ENCODE measurements at places on chromosomes 16 and 17.

GRCh38 chr17:75723171-75723930 lies 2.1 kb downstream of the ITGB4 start:
- DNase-seq: no peak

- no peak for DNase-seq
Measured at GRCh38 chr17:4007346-4008081, 43.3 kb upstream of the ATP2A3 start.

- DNase-seq: no peak
Measured at GRCh38 chr17:41914358-41914766, 4.4 kb downstream of the ACLY start.

DNA sequence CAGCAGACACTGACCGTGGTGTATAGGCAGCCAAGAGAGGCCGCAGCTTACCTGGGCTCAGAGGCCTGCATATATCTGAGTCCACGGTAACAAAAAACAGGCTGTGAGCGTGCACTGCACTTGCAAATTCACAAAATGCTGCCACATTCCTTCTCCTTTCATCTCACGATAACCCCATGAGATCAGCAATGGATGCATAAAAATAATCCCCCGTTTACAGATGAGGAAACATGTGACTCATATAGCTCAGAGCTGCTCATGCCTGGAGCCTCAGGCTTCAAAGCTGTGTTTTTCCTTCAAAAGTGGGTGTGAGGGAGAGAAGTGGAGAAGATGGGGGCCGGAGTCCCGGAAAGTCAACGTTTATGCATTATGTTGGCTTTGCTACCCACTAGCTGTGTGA lies 118.3 kb upstream of the FOXF1 start:
- no peak for DNase-seq

DNA sequence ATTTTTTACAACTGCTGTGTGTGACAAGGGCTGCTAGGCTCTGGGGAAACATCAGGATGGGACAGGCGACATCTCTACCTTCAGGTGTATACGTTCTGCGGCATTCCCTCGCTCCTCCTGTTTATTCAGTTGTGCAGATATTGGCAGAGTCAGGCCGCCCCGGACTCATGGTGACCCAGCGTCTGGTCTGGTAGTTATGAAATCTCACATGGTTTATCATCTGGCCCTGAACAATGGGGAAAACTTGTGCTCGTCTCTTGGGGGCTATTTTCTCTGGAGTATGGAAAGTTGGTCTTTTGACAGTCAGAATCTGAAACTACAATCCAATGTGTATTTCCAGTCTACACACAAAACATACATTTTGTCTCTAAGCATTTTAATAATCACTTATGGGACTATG lies 3.3 kb downstream of the MARCHF10 start:
- no peak for DNase-seq

GRCh38 chr17:78769196-78769773 lies 12.8 kb downstream of the CYTH1 start:
- no peak for DNase-seq

DNA sequence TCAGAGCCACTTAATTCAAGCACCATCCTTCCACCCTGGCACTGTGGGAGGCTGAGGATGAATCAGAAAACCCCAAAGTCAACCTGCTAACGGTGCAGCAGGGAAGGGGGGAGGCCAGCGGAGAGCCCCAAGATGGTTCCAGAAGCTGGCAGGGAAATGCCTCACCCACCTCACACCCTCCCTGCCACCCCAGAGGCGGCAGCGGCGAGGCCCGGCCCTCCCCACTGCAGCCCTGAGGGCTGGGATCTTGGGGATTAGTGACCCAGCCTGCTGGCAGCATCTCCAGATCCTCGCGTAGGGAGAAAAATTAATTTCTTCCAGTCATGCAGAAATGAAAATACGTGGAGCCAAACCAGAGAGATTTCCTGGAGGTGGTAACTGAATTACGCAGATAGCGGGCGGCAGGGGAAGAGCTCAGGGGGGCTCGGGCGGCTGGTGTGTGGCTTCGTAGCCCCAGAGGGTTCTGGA lies 38.2 kb downstream of the CBFA2T3 start:
- no peak for DNase-seq

- no peak for DNase-seq
Measured at GRCh38 chr16:73058221-73058615, 10.3 kb upstream of the ZFHX3 start.

DNA sequence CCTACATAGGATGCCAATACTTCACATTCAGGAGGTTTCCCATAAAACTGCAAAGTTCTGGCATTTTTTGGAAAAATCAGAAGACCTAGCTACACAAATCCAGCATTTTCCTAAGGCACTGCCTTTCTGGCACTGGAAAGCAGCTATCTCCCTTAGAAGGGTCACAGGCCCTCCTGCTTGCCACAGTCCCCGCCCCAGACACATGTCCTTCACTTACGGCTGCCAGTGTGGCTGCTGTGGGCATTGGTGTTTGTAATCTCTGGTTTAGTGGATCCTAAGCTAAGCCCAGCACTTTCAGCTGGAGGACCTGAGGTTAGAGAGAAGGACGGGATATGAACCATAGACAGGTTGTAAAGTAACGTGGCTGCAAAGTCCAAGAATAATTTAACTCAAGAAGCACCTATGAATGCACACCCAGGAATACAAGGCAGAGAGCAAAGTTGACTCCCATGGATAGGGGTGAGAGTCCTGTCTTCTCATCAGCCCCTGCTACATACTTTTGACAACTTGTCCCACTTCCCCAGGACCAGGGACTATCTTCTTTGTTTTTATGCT lies 100.0 kb downstream of the XYLT1 start:
- no peak for DNase-seq

DNA sequence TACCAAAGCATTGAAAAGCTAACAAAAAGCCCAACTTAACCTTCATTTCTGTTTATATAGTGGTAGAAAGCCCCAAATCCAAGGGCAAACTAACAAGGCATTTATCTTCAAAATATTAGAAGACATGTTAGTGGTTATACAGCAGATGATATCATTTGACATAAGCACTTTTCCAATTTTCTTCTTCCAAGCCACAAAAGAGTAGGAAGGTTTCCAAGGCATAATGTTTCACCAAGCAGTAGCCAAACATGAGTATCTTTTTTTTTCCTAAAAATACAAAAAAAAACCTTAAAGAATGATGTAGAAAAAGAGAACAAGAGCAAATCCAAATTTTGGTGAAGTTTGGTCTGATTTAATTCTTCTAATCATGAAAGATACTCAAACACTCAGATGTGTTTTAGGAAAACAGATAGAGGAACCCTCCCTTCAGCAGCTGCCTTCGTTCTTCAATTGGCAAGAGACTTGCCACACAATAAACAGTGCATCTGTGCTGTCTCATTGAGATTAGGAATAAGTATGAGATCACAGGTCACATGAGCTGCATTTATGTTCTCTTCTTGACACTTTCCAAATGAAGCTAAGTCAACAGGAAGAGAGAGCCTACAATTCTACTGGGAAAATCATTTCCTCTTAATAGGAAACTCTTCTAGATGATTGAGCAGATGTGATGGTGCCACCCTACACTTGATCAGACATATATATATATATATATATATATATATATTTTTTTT lies 106.7 kb downstream of the TTC19 start:
- no peak for DNase-seq

GRCh38 chr17:32141679-32142037 lies 644 bp upstream of the RHOT1 start:
- no peak for DNase-seq

- no peak for DNase-seq
Measured at GRCh38 chr17:81027591-81028505, 7.1 kb upstream of the BAIAP2 start.

GRCh38 chr17:44200478-44201155 lies 933 bp upstream of the ATXN7L3 start:
- DNase-seq: no peak

DNA sequence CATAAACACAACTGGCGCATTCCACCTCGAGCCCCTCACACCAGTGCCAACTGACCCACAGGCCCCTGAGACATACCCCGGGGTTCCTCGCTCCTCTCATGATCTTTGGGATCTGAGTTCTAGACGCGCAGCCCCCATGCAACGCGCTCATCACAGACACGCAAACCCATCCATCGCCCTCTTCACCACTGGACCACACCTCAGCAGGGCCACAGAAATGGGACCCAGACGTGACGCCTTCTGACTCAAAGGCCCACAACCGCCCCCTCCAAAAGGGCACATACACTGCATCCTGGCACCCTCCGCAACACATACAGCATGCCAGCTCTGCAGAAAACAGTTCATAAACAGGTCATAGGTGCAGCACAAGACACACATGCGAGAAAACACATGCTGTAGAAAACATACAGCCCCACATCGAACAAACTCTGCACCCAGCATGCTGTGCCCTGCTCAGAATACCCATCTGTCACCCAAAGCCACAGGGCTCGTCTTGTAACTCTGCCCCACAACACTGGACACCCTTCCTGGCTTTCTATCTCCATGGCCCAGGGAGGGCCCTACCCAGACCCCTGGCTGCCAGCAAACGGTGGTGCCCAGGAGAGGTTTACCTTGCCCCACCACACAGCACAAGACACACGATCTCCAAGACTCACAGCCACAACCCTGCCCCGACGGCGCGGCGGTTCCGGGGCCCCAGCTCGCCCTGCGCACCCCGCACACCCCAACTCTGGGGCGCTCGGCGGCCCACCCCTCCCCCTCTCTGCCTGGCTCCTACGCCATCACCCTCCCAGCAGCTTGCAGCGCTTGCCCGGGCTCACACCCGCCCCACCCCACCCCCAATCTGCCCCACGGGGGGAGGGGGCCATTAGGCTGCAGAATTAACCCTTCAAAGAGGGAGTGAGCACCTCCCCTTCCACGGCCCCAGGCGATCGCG lies 887 bp downstream of the ZBTB4 start:
- DNase-seq: no peak

DNA sequence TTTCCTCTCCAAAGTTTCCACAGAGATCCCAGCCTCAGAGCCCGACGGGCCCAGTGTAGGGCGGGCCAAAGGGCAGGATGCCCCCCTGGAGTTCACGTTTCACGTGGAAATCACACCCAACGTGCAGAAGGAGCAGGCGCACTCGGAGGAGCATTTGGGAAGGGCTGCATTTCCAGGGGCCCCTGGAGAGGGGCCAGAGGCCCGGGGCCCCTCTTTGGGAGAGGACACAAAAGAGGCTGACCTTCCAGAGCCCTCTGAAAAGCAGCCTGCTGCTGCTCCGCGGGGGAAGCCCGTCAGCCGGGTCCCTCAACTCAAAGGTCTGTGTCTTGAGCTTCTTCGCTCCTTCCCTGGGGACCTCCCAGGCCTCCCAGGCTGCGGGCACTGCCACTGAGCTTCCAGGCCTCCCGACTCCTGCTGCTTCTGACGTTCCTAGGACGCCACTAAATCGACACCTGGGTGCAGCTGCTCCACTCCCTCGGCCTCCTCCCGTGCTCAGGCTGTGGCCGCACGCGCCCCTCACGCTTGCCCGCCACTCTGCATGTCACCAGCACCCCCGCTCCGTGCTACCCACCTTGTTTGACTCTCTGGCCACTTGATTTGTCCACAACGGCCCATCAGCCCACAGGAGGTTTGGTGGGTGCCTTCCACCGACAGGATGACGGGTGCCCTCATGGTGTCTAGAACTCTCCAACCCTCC lies 15.3 kb upstream of the STH start:
- no peak for DNase-seq

- DNase-seq: no peak
Measured at GRCh38 chr16:89187032-89187769, 13.1 kb downstream of the SLC22A31 start.

DNA sequence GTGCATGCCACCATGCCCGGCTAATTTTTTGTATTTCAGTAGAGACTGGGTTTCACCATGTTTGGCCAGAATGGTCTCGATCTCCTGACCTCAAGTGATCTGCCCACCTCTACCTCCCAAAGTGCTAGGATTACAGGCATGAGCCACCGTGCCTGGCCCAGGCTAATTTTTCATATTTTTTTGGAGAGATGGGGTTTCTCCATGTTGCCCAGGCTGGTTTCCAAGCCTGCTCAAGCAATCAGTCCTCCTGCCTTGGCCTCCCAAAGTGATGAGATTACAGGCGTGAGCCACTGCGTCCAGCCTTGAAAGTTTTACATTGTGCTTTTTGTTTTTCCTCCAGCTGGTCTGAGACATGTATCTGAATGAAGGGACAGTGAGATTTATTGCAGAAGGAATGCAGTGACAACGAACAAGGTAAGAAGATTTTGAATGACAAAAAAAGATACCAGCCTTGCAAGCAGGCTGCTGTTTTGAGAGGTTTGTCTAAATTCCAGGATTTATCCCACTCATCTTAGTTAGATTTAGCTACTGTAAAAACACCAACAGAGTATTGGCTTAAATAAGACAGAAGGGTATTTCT lies 3.4 kb upstream of the ENGASE start:
- DNase-seq: no peak

DNA sequence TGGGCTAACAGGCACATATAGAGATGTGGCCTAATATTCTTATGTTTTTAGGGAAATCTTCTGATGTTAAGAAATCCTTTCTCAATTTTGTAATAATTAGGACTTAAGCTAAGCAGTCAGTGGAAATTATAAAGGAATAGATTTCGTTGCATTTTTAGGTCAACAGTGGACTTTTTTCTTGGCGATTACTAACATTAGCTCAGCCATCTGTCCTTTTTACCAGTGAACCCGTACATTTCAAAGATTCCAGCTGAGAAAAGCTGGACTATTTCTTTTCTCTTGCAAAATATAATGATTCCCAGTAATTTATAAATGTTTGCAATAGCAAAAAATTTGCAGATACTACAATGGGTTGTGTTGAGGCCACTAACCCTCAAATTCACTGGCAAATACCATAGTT lies 54.9 kb upstream of the CA10 start:
- no peak for DNase-seq

DNA sequence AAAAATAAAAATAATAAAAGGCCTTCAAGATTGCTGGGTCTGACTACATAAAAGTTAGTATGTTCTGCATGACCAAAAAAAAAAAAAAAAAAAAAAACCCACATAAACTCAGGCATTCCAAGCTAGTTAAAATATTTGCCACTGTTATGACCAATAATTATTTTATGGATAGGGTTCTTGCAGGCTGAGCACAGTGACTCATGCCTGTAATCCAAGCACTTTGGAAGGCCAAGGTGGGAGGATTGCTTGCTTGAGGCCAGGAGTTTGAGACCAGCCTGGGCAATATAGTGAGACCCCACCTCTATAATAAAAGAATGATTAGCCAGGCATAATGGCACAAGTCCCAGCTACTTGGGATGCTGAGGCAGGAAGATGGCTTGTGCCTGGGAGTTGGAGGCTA lies 8.1 kb downstream of the SCNN1B start:
- DNase-seq: no peak

DNA sequence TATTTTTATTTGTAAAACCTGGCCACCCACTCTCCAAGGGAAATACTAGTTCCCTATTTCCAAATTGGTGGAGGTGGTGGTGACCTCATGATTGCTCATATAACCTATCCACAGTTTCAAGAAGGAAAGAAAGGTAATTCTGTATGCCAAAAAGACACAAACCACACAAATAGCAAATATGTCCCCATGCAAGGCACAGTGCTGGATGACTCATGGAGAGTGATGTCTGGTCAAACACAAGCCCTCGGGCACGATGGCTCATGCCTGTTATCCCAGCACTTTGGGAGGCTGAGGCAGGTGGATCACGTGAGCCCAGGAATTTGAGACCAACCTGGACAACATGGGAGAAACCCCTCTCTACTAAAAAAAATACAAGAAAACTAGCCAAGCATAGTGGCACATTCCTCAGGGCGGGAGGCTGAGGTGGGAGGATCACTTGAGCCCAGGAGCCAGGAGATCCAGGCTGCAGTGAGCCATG lies 64.2 kb downstream of the GNA13 start:
- DNase-seq: no peak
